ENCODE measurements at places on chromosomes 11 and 22.

- no peak for DNase-seq
Observed at GRCh38 chr22:49785841-49786471, 41.7 kb downstream of the BRD1 start.

GRCh38 chr11:59197991-59198390, 14.7 kb downstream of the MPEG1 start:
- DNase-seq: no peak

GRCh38 chr11:133082453-133082781, 449.9 kb downstream of the OPCML start:
- peak; percentile 17 for DNase-seq

DNA sequence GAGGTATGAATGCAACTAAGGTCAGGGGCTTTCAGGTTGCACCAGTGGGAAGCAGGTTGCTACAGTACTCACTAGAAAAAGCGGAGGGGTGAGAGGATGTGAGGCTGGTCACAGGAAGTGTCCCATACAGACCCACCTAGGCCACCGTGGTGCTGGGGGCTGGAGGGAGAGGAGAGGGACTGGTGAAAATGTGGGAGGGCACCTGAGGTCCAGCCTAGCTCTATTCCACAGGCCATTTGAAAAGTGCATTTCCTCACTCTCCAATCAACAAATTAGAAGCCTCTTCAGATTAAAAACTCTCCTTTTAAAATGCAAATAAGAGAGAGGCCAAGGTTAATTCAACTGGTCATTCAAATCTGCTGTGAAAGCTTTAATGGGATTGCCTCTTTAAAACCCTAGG, 38.6 kb upstream of the NCAM1 start:
- DNase-seq: no peak

DNA sequence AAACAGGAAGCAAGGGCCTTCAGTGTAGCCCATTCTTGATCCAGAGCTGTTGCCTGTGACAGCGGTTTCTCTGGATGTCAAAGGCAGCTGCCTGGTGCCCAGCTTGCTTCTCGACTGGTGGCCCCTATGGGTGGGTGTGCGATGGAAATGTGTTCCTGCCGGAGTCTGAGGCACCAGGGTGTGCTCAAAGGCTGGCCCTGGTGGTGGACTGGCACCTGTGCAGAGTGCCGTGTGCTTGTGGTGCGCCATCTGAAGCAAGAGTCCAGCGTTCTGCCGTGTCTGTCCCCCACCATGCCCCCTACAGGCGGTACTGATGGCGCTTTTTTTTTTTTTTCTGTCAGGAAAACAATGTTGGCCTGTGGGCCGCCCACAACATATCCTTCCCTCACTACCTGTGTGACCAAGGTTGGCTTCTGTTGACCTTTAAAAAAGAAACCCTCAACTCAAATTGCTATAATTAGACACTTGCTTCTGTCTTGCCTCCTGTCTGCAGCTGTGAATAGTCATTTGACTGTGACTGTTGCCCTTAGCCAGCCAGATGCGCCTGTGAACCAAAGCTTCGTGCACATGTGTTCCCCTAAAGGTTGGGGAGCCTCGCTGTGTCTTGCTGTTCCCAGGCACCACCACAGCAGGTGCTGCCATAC, 4.7 kb upstream of the RANBP1 start:
- DNase-seq: peak; percentile 47

- DNase-seq: no peak
Observed at GRCh38 chr11:130995266-130995665, 79.0 kb upstream of the SNX19 start.

DNA sequence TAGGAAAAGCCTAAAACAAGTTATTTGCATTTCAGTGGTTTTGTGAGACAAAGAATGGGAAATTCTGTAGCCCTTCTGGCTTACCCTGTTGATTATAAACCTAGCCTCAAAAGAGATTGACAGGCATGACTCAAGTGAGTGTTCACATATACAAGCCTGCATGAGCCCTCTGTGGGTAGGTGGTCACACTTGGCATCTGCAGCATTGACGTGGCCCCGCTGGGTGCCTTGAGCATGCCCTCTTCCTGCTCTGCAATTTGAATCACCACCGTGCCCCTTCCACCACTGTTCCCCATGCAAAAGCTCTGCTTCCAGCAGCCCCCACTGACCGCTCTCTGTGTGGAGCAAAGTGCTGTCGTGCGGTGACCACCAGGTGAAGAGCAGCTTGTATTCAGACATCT, 21.0 kb upstream of the ADSL start:
- peak; percentile 70 for DNase-seq

- DNase-seq: no peak
Observed at GRCh38 chr11:26017322-26017860, 314.5 kb upstream of the ANO3 start.

DNA sequence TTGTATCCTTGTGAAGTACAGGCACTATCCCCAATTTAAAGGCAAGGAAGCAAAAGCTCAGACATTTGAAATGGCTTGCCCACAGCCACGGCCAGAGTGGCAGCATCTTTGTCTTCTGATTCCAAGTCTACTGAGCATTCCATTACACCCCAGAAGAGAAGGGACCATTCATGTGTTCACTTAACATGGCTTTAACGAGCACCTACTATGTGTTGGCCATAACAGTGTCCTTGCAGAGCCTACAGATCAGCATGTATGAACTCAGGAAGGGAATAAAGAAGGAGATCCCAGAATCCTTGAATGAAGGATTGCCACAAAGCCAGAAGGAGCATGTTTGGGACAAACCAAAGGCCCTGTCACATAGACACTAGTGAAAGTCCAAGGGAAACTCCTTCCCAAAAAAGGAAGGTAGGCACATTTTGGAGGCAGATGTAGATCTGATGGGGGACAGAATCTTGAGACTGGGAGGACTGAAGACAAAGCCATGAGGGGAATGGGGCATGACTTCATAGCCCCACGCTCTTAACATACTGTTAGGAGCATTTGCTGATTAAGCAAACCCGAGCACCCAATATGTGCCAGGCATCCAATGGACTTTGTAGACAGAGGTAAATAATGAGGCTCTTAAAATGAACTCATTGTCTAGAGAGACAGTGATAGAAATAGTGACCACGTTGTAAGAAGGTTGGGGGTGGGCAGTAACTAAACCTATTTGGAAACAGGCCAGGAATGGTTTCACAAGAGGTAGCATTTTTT, 54.9 kb downstream of the P4HA3 start:
- DNase-seq: no peak

DNA sequence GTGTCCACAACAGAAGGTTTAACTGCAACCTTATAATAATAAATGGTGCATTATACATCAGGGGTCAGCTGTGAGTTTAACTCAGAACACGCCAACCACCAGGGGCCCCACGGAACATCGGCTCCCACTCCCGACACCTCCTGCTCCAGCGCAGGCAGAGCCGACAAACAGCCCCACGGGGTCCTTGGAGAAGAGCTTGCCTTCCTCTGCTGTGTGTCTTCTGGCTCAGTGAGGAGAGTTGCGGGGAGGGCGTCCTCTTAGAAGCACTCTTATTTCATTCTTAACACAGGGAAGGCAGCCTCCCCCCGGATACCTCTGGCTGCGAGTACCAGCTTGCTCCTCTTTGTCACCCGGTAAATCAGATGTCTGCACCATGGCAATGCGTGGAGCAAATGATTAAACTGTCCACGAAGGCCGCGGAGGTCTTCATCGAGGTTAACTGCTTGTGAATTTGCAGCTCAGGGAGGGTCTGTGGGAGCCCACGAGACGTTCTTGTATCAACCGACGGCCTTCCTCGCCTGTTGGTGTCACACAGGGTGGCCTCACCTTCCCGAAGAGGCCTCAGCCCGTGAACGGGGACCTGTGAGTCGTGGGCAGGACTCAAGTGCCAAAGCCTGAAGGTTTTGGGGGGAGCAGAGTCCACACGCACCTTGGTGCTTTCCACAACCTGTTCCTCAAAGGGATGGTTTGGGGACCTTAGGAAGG, 464.0 kb downstream of the BRD1 start:
- no peak for DNase-seq

All from stimulated activated CD4-positive, alpha-beta T cell treated with anti-CD3 and anti-CD28 coated beads, Interleukin-2, amount 100 ng/mL, for 24 hours (primary cell).